ENCODE measurements at places on chromosomes 2 and 18.

- DNase-seq = no peak
These were observed 114.0 kb downstream of the LYPD6B start for GRCh38 chr2:149152469-149152953.

- DNase-seq = no peak
These were observed 33.4 kb downstream of the YPEL5 start for GRCh38 chr2:30180226-30180625.

DNA sequence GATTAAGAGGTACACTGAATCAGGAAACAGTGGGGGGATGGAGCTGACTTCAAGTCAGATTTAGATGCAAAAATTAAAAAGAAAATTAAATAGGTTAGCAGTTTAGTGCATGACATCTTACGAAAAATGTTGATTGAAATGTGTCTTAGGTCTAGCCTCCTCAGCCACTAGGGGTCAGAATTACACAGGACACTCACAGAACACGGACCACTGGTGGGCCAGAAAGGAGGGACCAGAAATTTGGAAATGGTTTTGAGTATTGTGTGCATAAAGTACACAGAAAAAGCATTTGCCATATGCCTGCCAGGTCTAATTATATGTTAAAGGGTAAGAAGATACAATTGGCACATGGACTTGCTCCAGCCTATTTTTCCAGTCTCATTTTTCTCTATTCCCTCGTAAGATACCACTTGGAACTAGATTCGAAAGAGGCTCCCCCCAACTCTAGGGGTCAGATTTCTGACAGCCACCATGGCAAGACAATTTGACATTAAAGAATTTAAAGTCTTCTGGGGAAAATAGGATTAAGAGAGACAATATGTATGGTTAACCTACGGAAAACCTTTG is 550.2 kb upstream of the SETBP1 start:
- no peak for DNase-seq

DNA sequence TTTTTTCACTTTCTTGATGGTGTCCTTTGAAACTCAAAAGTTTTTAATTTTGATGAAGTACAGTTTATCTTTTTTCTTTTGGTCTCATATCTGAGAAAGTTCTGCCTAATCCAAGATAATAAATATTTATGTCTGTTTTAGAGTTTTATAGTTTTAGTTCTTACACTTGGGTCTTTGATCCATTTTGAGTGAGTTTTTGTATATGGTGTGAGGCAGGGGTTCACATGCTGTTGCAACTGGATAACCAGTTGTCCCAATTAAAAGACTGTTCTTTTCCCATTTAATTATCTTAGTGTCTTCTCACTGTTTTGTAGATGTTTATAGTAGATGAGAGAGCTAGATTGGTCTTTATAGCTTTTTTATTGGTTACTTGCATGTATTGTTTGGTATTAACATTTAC is 43.6 kb downstream of the TET3 start:
- no peak for DNase-seq

- DNase-seq = no peak
These were observed 20.1 kb upstream of the TTC39C start for GRCh38 chr18:23994361-23994902.

GRCh38 chr18:76951456-76952247 is 129.3 kb downstream of the ZNF236 start:
- no peak for DNase-seq

GRCh38 chr18:49028091-49028490 is 77.3 kb upstream of the SMAD7 start:
- DNase-seq = no peak

DNA sequence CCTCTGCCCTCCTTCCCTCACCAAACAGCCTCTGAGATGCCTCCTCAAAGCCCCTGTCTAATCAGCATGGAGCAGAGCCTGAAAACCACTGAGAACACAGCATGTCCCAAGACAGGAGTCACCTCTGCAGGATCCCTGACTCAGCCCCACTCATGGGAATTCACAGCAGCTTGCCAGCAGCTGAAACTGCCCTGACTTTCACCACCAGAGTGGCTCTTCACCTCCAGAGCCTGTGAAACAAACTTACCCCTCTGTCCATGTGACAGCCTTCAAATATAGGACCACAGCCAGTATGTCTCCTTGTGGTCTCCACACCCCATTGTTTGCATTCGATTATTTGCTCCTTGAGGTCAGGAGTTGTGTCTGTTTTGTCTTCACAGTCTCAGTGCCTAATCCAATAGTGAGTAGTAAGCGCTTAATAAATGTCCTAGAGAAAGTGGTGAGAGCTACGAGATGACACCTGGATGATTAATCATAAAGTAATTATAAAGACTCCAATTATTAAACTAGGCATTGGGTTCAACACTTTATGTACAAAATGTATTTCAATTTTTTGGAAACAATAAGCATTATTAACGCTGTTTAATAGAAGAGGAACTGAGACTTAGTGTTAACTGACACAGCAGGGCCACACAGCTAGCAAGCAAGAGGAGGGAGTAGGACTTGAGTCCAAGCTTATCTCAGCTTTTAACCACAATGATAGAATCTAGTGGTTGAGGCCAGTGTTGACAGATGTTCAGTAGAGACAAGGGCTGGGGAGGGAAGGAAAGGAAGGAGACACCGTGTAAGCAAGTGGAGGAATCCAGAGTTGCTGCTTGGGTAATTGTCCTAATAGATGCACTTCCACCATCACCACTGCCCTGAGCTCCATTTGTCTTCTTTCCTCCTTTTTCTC is 358.7 kb upstream of the TNP1 start:
- DNase-seq = no peak
